ENCODE measurements at places on chromosomes 6 and 20. TPM values are rescaled to one million over a fixed set of nuclear protein-coding genes. Genes with fewer than 3 reads are reported as not detected.

NTSR1 gene
- total RNA-seq, result not detected

DEFB123 gene
- not detected for total RNA-seq

PRKN gene
- 3.5 TPM for total RNA-seq

ETV7 gene
- 0.51 TPM for total RNA-seq

NOTCH4 gene
- 4.0 TPM for total RNA-seq

JAG1 gene
- total RNA-seq, result not detected

RAB44 gene
- total RNA-seq, result 0.20 TPM

NHLRC1 gene
- 0.88 TPM for total RNA-seq

CNKSR3 gene
- total RNA-seq, result not detected

ZBTB22 gene
- 31.6 TPM for total RNA-seq

CLDN20 gene
- not detected for total RNA-seq

MAP3K7 gene
- total RNA-seq, result 23.8 TPM

RAD21L1 gene
- not detected for total RNA-seq

- peaks cover 6% of the 10 kb centered on the region for H3K4me1 ChIP-seq
- no peak for DNase-seq
- no peak overlapping the region for H3K4me3 ChIP-seq
These were observed 34.9 kb upstream of the REV3L start for GRCh38 chr6:111517965-111518364.

DNA sequence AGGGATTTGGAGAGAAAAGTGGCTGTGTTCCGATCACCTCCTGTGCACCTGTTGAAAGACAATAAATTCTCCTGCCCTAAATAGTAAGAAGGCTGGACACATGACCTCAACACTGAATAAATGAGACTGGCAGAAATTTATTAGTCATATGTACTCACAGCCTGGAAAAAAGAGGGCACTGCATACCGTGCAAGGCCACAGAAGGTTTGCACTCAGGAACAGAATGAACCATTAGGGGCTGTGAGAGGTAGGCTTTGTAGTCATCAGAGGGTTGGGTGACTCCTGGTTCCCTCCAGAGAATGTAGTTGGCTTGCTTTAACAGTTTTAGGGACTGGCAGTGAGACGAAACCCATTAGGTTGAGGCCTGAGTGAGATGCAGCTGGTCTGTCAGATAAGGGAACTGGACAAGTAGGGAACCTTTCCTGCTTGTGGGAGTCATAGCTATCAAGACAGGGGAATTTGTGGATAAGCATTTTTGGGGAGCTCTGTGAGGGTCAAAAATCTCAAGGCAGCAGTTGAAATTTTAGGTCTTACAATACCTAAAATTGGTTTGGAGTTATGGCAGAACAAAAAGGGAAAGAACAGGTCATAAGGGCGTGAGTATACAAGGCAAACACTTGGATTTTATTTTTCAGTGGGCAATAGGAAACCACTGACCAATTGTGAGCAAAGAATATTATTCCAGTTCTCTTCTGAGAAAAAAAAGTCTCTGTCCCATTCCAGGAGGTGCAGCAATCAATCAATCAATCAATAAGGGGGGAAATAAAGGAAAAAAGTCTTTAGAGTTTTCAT is 67.9 kb upstream of the BTN3A2 start:
- H3K36me3 ChIP-seq, result no peaks in the 10 kb centered on the region
- H3K4me3 ChIP-seq, result no peak overlapping the region
- no peak overlapping the region for H3K27ac ChIP-seq
- peaks cover 7% of the 10 kb centered on the region for H3K4me1 ChIP-seq

DNA sequence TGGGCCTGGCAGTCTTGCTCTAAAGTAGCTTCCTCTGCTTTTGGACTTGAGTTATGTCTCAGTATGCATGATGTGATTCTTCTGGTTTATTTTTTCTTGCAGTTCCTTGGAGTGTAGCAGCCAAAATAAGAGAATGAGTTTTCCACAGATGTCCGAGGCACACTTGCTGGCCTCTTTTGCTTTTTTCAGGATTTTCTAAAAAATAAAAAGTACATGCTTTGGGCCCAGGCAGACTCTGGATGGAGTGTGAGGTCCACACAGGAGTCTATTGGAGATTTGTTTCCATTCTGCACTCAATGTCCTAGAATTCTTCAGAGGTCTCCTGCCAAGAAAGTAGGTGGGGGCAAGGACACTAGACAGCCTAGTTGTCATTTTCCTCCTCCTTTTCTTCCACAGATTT is 477.6 kb downstream of the EPM2A start:
- DNase-seq, result no peak
- H3K4me3 ChIP-seq, result no peak overlapping the region
- H3K36me3 ChIP-seq, result no peaks in the 10 kb centered on the region
- no peaks in the 10 kb centered on the region for H3K4me1 ChIP-seq
- no peak overlapping the region for H3K27ac ChIP-seq

GRCh38 chr6:42084889-42085288 is 34.6 kb downstream of the TAF8 start:
- no peak overlapping the region for H3K4me3 ChIP-seq
- peaks cover 31% of the 10 kb centered on the region for H3K36me3 ChIP-seq
- H3K27me3 ChIP-seq, result no peaks in the 10 kb centered on the region
- no peak overlapping the region for H3K27ac ChIP-seq

GRCh38 chr20:45098103-45098773 is 2.7 kb downstream of the KCNS1 start:
- H3K4me3 ChIP-seq, result no peak overlapping the region
- H3K27me3 ChIP-seq, result peaks cover 38% of the 10 kb centered on the region

GRCh38 chr6:100968949-100969348 is 87.8 kb upstream of the ASCC3 start:
- no peak for DNase-seq
- H3K4me3 ChIP-seq, result no peak overlapping the region
- no peaks in the 10 kb centered on the region for H3K36me3 ChIP-seq
- H3K4me1 ChIP-seq, result no peaks in the 10 kb centered on the region
- H3K27ac ChIP-seq, result no peak overlapping the region
- H3K27me3 ChIP-seq, result peaks cover 5% of the 10 kb centered on the region

DNA sequence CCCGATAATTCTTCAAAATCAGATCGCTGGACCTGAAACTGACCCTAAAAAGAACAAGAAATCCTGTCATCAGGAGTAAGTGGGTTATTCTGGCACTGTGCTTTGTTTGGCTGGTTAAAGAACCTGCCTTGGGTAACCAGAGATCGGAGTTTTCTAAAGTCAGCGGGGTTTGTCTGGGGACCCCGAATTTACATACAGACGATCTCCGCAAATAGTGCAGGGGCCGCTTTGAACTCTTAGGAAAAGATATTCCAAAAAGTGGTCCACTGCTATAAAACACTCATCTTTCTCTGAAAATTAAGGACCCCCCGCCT is 33.0 kb upstream of the BTN3A2 start:
- no peak overlapping the region for H3K27ac ChIP-seq
- H3K4me1 ChIP-seq, result peaks cover 40% of the 10 kb centered on the region
- no peak for DNase-seq
- H3K4me3 ChIP-seq, result peak overlapping the region; percentile 56

- H3K4me1 ChIP-seq, result peaks cover 40% of the 10 kb centered on the region
- DNase-seq, result no peak
- peaks cover 69% of the 10 kb centered on the region for H3K36me3 ChIP-seq
These were observed 152.8 kb downstream of the NFATC2 start for GRCh38 chr20:51389543-51390264.

DNA sequence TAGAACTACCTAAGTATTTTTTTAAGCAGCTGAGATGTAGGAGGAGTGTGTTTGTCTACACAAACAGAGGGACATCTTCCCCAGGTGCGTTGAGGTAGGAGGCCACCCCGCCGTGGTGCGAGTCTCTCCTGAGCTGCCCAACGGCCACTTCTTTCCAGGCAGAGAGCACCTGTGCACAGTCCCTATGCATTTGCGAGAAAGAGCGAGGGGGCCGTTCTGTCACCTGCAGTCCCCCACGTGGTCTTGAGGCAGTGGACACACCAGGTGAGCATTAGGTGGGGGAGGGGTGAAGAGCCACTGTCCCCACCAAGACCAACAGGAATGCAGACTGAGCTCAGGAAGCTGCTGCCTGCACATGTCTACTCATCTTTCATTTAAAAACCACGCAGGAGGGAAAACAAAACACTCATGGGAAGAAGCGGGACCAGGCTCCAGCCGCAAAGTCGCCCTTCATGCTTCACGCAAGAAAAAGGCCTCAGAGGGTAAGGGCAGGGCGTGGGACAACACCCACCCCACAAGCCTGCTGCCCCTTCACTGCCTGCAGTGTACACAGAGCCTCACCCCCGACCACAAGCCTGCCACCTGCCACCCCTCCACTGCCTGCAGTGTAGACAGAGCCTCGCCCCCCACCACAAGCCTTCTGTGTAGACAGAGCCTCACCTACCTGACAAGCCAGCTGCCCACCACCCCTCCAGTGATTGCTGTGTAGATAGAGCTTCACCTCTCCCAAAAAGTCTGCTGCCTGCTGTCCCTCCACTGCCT is 142.0 kb downstream of the DLL1 start:
- no peaks in the 10 kb centered on the region for H3K36me3 ChIP-seq
- H3K27me3 ChIP-seq, result peaks cover 33% of the 10 kb centered on the region

DNA sequence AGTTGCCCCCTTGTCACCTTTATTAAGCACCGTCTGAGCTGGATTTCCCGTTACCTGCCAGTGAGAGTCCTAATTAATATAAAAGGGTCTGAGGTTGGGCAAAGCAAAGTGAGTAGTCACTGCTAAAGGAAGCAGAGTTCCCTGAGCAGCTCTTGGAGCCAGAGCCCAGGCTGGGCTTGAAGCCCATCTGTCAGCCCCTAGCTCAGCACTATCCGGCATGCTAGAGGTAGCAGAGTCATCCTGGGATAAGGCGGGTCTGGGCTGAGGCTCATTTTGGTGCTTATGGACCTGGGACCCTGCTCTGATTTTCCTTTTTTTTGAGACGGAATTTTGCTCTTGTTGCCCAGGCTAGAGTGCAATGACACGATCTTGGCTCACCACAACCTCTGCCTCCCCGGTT is 46.2 kb downstream of the ADNP start:
- H3K36me3 ChIP-seq, result peaks cover 63% of the 10 kb centered on the region
- no peak overlapping the region for H3K4me3 ChIP-seq
- peak overlapping the region; percentile 70 for H3K27ac ChIP-seq
- no peak for DNase-seq
- H3K4me1 ChIP-seq, result peaks cover 2% of the 10 kb centered on the region

DNA sequence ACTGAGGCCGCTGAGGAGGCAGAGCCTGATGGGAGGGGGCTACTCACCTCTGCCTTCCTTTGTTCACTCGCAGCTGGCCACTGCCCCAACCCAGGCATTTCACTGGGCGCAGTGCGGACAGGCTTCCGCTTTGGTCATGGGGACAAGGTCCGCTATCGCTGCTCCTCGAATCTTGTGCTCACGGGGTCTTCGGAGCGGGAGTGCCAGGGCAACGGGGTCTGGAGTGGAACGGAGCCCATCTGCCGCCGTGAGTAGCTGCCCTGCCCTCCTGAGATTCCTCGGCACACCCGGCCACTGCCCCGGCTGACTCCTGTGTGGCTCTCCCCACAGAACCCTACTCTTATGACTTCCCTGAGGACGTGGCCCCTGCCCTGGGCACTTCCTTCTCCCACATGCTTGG is 6.0 kb downstream of the C2 start:
- H3K4me3 ChIP-seq, result no peak overlapping the region
- no peaks in the 10 kb centered on the region for H3K36me3 ChIP-seq
- no peak for DNase-seq
- H3K4me1 ChIP-seq, result no peaks in the 10 kb centered on the region
- H3K27me3 ChIP-seq, result peaks cover 10% of the 10 kb centered on the region

GRCh38 chr6:118755941-118756646 is 104.7 kb upstream of the CEP85L start:
- no peak overlapping the region for H3K27ac ChIP-seq
- H3K4me3 ChIP-seq, result no peak overlapping the region
- H3K4me1 ChIP-seq, result peaks cover 3% of the 10 kb centered on the region
- no peaks in the 10 kb centered on the region for H3K27me3 ChIP-seq
- no peak for DNase-seq

- DNase-seq, result no peak
- no peak overlapping the region for H3K27ac ChIP-seq
- H3K4me3 ChIP-seq, result no peak overlapping the region
- H3K27me3 ChIP-seq, result no peaks in the 10 kb centered on the region
- no peaks in the 10 kb centered on the region for H3K4me1 ChIP-seq
- H3K36me3 ChIP-seq, result peaks cover 83% of the 10 kb centered on the region
These were observed 12.3 kb downstream of the EDEM2 start for GRCh38 chr20:35134880-35135279.

DNA sequence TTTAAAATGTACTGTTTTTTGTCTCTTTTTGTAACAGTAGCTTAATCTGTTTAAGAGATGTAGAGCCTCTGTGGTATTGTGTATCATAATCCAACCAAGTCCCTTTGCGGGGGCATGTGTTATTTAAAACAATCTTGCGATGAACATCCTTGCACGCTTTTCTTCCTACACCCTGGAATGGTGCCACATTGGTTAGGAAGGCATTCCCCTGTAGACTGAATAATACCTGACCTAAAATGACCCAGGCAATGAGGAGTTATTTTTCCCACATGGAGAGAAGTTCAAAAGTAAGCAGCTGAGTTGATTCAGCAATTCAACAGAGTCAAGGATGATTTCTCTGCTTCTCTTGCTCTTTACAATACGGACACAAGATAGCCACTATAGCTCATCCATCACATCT is 142.0 kb upstream of the PMEPA1 start:
- peaks cover 12% of the 10 kb centered on the region for H3K27me3 ChIP-seq
- DNase-seq, result no peak
- H3K4me1 ChIP-seq, result no peaks in the 10 kb centered on the region
- H3K36me3 ChIP-seq, result no peaks in the 10 kb centered on the region
- no peak overlapping the region for H3K4me3 ChIP-seq

DNA sequence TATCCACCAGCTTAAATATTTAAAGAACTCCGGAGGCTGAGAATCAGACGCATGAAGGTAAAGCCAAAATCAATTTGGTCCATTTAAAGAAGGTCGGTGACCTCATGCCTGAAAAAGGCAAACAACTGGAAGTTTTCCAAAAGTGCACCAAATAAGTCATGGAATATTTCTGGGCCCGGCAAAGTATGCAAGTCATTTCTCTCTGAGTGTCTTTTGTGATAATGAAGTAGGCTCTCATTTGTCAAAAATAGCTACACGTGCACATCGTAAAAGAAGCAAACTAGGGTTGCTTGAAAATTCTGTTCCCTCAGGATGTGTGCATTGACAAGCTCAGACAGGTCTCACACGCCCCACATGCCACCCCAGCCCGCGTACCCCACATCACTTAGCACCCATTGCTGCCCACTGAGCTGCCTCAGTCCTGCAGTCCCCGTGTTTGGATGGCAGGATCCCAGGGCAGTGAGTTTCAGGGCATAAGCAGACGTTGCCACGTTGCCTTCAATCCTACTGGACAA is 20.5 kb upstream of the PYGB start:
- H3K4me3 ChIP-seq, result no peak overlapping the region
- H3K36me3 ChIP-seq, result peaks cover 9% of the 10 kb centered on the region
- H3K27me3 ChIP-seq, result no peaks in the 10 kb centered on the region
- H3K4me1 ChIP-seq, result peaks cover 11% of the 10 kb centered on the region
- H3K27ac ChIP-seq, result no peak overlapping the region

DNA sequence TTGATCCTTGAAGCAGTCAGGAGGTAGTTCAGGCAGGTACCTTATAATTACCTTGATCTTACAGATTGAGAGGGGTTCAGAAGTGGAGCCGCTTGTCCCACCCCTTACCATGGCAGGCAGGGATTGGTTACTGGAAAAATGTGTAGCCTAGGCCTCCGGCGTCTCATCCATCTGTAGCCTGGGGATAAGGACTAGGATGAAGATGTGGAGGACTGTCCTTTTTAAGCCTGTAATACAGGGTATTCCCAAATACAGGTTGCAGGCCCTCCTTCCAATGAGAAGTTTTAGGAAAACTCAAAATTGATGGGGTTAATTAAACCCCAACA is 2.8 kb downstream of the HMGA1 start:
- peak overlapping the region; percentile 35 for H3K4me3 ChIP-seq
- H3K36me3 ChIP-seq, result peaks cover 55% of the 10 kb centered on the region
- H3K27ac ChIP-seq, result peak overlapping the region; percentile 87
- peaks cover 51% of the 10 kb centered on the region for H3K4me1 ChIP-seq
- DNase-seq, result no peak
- H3K27me3 ChIP-seq, result no peaks in the 10 kb centered on the region

GRCh38 chr20:62301111-62301668 is 1.6 kb upstream of the ADRM1 start:
- H3K4me3 ChIP-seq, result no peak overlapping the region
- H3K36me3 ChIP-seq, result peaks cover 28% of the 10 kb centered on the region
- H3K4me1 ChIP-seq, result peaks cover 34% of the 10 kb centered on the region
- DNase-seq, result no peak

All from activated B cell treated with CpG ODN at 0.5 μM for 24 hours (primary cell).